AG04449 (cell line): ENCODE measurements at places on chromosomes 13 and 19.

DNA sequence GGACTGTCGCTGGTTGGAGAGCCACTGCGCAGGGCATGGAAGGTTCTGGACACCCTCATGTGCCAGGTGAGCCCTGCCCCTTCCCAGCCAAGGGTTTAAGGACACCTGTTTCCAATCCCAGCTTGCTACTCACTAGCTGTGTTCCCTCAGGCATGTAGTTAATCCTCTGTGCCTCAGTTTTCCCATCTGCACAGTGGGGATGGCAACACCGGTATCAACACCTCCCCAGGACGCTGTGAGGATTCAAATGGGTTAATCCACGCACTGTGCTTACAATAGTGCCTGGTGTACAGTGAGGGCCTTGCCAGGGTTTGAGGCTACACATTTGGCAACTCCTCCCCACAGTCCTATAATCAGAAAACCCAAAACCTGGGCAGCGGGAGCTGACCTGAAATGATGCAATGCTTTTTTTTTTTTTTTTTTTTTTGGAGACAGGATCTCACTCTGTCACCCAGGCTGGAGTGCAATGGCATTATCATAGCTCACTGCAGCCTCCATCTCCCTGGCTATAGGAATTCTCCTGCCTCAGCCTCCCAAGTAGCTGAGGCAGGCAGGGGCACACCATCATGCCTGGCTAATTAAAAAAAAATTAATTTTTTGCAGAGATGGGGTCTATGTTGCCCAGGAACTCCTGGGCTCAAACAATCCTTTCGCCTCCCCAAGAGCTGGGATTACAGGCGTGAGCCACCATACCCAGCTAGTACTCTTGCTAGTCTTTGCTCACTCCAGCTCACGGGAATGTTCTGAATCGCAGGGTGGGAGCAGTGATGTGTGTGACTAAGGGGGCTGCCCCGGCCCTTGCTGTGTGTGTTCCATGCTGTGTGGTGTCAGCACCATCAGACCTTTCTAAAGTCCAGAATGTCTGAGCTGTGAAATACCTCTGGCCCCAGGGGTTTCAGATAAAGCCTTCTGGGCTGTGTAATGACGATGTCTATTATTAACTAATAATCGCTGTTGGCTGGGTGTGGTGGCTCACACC is 2.3 kb downstream of the ACP4 start:
- DNase-seq: no peak

DNA sequence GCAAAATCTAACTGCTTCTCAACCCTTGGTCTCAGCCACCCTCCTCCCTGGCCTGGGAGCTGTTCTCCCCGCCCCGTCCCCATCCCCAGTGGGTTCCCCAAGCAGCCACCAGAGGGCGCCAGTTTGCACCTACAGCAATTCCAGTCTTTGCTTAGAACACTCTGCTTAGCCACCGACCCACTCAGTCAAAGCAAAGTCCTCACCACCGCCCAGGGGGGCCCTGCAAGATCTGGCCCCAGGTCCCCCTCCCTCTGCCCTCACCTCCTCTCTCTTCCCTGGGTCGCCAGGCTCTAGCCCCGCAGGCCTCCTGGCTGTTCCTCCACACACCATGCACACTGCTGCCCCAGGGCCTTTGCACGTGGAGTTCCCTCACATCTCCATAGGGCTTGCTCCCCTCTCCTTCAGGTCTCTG is 12.4 kb downstream of the TMEM143 start:
- no peak for DNase-seq

- no peak for DNase-seq
These were observed 848 bp upstream of the PLIN4 start for GRCh38 chr19:4519172-4519496.

DNA sequence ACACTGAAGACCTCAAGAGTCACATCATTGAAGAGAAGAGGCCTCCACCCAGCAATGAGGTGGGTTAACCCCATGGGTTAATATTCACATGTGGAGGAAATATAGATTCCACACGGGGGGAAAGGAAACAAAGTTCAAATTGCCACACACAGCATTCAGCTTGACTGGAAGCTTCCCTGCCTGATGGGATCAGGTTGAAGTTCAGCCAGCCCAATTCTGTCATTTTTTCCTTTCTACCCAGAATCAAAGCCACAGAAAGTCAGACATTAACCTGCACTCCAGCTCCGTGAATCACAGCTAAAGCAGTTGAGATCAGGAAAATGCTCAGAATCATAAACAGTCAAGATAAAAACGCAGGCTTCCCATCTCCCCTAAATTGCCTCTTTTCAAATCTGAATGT is 208.7 kb upstream of the OBI1 start:
- DNase-seq: no peak

- DNase-seq: no peak
These were observed 23.1 kb downstream of the ZNF536 start for GRCh38 chr19:30395283-30395682.

- DNase-seq: no peak
These were observed 7.5 kb downstream of the ARL11 start for GRCh38 chr13:49635599-49636433.

DNA sequence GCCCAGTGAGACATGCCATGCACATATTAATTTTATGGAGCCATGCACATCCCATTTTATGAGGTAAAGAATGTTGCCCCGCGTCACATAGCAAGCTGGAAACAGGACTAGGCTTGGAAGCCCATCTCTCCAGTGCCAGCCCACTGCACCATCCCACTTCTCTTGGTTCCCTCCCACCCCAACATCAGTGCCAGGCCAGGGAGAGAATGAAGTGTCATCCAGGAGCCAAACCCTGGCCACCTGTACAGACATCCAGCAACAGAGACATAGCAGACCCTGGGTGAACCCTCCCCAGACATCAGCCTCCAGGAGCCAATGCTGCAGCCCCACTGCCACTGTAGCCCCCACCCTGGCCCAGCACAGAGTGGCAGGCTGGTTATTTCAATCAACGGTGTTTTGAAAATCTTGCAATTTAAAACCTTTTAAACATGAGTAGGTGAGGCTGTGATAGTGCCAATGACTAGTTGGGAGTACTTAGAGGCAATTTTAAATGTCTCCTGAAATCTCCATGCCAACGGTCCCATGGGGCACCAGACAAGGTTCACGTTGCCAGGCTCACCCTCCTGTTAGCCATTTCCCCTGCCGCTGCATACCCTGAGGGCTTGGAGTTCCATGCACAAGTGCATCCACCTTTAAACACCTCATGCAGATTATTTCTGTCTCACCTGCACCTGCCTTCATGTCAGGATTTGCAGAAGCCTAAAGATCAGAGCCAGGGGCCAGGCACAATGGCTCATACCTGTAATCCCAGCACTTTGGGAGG is 34.7 kb downstream of the VSTM2B start:
- no peak for DNase-seq

DNA sequence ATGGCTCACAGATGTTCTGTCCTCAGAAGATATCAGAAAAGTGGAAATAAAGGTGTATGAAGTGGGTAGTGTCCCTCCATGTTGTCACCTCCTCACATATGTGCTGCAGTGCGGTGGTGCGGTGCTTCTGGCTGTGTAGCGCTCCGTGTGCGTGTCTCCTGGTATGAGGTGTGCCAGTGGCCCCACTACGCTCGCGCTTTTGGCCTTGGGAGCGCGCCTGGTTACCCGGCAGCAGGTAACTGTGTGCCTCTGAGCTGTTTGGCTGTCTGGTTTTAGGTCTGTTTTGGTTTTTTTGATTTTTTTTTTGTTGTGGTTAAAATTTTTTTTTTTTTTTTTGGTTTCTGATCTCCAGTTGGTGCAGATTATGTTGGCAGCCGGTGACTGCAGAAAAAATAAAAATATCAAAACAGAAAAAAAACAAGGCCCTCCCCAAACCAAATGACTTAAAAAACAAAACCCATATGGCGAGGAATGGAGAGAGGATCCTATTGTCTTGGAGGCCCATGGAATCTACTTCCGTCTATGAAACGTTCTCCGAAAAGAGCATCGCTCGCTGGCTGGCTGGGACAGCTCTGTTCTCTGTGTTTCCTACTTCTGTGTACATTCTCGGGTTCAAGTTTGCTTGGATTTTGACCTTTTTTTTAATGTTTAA is 7.9 kb downstream of the HNRNPL start:
- no peak for DNase-seq

DNA sequence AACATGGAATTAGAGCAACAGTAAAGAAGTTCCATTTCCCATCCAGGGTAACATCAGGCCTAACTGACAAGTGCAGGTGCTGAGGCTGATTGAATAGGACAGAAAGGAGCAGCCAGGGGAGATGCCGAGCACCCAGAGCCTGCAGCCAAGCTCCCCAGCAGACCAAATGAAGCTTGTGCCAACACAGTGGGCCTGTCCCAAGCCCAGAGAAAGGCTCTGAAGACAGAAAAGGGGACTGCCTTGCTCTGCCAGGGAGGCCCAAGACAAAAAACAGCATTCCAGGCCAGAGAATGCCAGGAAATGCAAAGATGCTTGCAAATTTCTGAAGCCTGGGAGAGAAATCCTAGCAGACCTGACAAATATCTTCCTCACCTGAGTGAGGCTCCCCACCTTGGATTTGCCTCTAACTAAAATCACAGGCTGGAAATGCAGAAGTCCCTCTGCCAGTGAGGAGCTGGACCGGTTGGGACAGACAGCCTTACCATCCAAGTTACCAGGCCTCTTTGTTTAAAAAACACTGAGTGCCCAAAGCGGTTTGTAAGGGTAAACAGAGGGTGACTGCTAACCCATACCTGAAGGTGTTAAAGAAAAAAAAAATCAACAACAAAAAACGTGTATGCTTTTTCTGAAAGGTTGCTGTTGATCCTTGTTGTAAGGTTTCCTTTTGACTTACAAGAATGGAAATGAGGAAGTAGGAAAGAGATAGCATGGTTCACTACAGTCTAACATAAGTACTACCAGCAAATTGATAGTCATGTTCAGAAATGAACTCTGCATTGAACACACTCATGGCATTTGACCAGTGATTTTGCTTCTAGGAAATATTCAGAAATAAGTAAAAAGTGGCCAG is 11.8 kb upstream of the HMGB1 start:
- no peak for DNase-seq

DNA sequence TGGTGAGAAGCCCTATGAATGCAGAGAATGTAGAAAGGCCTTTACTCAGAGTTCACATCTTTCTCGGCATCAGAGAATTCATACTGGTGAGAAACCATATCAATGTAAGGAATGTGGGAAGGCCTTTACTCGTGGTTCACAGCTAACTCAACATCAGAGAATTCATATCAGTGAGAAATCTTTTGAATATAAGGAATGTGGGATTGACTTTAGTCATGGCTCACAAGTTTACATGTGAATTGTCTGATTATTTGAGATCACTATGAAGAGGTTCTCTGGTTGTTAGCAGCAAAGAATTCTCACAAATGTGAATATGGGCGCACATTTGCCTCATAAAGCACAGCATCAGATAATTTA is 43.7 kb downstream of the ZNF585A start:
- DNase-seq: no peak
